ENCODE measurements at places on chromosomes 7 and 10.
A peak's percentile ranks its signal among the peaks of the same experiment; 100 is the strongest.

GRCh38 chr10:80617807-80618206 is 80.1 kb downstream of the SH2D4B start:
- DNase-seq = no peak

- DNase-seq = no peak
These were observed 14.5 kb downstream of the PALD1 start for GRCh38 chr10:70492786-70493659.

DNA sequence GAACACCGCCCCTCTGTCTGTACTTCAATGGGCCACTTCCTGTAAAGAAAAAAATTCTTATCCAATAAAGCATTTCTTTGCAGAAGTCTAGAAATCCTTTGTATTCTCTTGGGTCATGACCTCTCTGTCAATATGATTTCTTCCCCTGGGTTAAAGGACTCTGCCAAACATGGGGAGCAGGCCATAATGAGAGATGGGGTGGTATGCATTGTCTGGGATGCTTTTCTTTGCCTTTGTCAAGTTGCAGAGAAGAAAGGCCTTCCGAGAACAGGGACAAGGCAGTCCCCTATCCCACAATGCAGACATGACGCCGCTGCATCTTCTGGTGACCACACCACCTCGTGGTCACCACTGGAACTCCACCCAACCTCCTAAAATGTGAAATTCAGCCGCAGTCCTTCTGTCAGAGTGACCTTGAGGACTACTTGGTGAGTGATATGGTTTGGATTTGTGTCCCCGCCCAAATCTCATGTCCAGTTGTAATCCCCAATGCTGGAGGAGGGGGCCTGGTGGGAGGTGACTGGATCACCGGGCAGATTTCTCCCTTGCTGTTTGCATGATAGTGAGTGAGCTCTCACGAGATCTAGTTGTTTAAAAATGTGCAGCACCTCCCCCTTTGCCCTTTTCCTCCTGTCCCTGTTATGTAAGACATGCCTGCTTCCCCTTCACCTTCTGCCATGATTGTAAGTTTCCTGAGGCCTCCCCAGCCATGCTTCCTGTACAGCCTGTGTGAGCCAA is 15.2 kb upstream of the FRMPD2 start:
- DNase-seq = peak; percentile 63

GRCh38 chr7:16078076-16078952 is 343.0 kb downstream of the CRPPA start:
- DNase-seq = no peak

DNA sequence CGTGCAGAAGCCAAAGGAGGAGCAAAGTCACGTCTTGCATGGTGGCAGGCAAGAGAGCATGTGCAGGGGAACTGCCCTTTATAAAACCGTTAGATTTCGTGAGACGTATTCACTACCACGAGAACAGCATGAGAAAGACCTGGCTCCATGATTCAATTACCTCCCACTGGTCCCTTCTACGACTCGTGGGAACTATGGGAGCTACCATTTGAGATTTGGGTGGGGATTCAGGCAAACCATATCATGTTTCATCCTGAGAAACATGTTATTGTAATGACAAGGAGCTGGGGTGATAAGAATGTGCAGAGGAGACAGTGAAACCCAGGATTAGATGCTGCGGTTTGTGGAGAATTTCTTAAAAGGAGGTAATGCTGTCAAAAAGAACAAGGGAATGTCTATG is 34.0 kb downstream of the THNSL1 start:
- DNase-seq = no peak

DNA sequence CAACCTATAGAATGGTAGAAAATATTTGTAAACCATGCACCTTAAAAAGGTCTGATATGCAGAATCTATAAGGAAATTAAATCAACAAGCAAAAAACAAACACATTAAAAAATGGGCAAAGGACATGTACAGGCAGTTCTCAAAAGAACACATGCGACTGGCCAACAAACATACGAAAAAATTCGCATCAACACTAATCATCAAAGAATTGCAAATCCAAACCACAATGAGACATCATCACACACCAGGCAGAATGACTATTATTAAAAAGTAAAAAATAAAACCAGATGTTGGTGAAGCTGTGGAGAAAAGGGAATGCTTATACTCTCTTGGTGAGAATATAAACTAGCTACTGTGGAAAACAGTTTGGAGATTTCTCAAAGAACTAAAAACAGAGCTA is 33.2 kb downstream of the TMEM229A start:
- no peak for DNase-seq

DNA sequence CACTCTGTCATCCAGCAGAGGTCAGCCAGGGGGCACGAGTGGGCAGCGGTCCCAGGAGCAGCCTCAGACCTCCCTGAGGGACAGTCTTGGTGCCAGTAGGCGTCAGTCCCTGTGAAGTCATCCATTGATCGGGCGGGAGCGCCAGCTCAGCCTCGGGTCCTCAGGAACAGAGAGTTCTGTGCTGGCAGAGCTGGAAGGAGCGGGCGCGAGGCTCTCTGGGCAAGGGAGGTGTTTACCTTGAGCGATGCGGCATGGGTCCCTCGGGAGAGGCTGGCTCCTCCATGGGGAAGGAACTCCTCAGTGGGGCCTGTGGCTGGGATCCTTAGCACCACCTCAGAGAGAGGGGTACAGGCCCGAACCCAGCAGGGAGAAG is 101.1 kb upstream of the PPIF start:
- no peak for DNase-seq

DNA sequence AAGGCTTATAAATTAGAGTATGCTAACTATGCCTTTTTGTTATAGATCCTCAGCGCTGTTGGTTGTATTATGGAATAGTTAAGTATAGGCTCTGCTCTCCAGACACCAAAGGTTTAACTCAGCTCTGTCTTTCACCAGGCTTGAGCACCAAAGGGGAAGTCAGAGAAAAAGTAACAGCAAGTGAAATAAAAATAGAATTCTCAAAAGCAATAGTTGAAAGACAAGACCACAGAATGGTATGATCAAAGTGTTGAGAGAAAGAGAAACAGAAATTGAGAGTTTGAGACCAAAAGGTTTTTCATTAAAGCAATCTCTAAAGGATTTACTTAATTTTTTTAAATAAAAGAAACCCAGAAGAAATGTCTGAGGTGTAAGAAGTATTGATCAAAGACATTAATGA is 529.8 kb upstream of the C7orf33 start:
- DNase-seq = no peak

DNA sequence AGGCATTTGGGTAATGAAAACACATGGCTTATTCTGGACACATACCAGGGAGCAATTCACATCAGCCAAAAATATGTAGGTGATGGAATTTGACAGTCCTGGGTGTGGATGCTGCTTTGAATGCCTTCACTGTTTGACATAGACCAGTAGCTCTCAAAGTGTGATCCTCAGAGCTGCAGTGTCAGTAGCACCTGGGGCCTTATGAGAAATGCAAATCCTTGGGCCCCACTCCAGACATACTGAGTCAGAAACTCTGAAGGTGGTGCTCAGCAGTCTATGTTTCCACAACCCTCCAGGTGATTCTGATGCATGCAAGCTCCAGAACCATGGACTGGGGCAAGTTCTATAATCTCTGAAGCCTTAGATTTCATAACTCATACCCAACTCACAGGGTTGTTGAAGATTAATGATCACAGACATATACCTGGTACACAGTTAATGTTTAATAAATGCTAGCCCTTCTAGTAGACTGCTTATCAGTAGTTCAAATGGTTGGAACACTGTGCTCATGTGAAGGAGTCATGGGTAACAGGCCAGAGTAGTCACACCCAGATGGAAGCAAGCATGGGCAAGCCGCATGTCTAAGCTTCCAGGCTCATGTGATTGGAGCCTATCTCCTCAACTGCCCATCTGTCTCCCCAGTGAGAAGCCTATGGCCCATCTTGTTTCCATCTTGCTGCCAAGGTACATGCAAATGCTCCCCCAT is 715.7 kb downstream of the GRID1 start:
- DNase-seq = no peak

DNA sequence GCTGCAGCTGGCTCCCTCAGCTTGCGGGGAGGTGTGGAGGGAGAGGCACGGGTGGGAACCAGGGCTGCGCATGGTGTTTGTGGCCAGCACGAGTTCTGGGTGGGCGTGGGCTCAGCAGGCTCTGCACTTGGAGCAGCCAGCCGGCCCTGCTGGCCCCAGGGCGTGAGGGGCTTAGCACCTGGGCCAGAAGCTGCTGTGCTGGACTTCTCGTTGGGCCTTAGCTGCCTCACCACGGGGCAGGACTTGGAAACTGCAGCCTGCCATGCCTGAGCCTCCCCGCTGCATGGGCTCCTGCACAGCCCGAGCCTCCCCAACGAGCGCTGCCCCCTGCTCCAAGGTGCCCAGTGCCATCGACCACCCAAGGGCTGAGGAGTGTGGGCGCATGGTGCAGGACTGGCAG is 120.1 kb downstream of the ZNF248 start:
- no peak for DNase-seq

DNA sequence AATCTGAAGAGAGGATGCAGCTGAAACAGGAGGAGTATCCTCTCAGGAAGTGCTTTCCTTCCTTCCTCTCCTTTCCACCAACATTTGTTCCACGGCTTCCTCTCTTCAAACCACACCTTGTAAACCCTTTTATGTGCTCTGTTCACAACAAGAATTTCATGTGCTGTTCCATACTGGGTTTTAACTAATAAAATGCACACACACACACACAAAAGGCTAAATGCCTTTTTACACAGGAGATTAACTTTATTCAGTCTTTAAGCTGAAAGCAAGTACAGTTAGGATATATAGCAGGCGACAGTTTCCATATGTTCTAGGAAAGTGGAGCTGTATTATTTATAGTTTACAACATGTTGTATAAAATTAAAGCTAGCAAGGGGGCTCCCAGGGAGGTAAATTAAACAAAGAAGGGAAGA is 106.7 kb downstream of the REEP3 start:
- DNase-seq = no peak

DNA sequence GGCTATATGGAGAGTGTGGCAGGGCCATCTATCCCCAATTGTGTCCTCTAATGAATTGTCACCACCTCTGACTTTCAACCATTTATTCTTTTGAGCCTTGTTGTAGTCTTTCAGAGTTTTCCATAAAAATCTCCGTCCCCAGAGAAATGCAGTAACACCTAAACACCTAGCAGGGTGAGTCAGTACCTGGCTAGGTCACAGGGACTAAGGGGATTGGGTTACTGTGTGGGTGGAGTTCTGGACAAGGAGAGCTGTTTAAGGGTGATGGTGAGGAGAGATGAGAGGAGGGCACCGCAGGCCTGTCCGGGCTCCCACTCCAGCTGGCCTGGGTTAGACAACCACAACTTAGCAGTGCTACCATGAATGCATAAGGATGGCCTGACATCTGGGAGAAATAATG is 186.2 kb upstream of the LYZL1 start:
- no peak for DNase-seq

DNA sequence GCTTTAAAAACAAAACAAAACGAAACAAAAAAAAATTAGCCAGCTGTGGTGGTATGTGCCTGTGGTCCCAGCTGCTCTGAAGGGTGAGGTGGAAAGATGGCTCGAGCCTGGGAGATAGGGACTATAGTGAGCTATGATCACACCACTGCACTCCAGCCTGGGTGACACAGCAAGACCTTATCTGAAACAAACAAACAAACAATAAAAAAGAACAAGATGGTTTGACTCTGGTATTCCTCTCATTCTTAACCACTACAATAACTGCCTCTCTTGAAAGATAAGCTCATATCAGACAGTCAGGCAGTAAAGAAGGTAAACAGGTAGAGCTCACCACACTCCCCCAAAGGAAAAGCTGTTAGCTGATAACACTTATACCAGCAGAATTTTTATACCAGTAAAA is 14.1 kb upstream of the DUSP5 start:
- no peak for DNase-seq

- DNase-seq = no peak
These were observed 117.8 kb upstream of the ZMIZ1 start for GRCh38 chr10:78950656-78951587.

GRCh38 chr7:4841007-4841784 is 20.6 kb downstream of the PAPOLB start:
- DNase-seq = no peak

DNA sequence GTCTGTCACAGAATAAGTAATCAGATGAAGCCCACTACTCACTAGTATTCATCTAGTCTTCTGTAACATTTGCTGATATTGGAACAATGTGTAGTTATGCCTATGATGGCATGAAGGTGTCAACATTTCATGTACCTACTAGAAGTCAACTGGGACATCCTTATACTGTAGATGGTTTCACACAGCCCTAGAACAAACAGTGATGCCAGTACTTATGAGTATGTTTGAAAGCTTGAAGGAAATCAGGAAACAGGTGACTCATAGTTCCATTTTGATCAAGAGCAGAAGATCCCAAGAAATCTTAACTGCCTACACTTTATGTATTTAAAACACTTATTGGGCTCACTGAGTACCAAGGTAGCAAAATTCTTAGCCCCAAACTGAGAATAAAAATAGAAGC is 1519.6 kb downstream of the REEP3 start:
- DNase-seq = no peak

- no peak for DNase-seq
These were observed 83.8 kb downstream of the BMS1 start for GRCh38 chr10:42866115-42866995.

- no peak for DNase-seq
These were observed 212.8 kb downstream of the TRIL start for GRCh38 chr7:28745351-28745750.

DNA sequence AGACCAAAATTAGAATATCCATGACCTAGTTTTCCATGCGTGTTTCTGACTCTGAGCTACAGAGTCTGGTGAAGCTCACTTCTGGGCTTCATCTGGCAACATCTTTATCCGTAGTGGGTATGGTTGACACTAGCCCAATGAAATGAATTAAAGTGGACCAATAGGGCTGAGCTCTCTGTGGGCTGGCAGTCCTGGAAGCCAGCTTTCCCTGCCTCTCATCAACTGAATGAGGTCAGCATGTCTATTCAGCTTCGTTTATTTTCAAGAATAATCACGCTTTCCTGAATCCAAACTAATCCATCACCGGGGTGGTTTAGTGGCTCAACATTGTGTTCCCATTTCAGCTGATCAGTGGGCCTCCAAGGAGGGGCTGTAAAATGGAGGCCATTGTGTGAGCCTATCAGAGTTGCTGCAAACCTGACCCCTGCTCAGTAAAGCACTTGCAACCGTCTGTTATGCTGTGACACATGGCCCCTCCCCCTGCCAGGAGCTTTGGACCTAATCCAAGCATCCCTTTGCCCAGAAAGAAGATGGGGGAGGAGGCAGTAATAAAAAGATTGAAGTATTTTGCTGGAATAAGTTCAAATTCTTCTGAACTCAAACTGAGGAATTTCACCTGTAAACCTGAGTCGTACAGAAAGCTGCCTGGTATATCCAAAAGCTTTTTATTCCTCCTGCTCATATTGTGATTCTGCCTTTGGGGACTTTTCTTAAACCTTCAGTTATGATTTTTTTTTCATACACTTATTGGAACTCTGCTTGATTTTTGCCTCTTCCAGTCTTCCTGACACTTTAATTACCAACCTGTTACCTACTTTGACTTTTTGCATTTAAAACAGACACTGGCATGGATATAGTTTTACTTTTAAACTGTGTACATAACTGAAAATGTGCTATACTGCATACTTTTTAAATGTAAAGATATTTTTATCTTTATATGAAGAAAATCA is 35.5 kb downstream of the CAV1 start:
- no peak for DNase-seq

- DNase-seq = no peak
These were observed 625 bp downstream of the RP9 start for GRCh38 chr7:33108554-33109004.

- DNase-seq = no peak
These were observed 11.1 kb upstream of the MBL2 start for GRCh38 chr10:52783726-52784125.

Data from iPS DF 19.7 (cell line).